ENCODE measurements at places on chromosomes 11 and 22. TPM values are rescaled to one million over a fixed set of nuclear protein-coding genes. Genes with fewer than 3 reads are reported as not detected.

The FGF3 gene
- total RNA-seq, result not detected

The PGGHG gene
- 487 TPM for total RNA-seq

The ZNF214 gene
- not detected for total RNA-seq

The ELF5 gene
- not detected for total RNA-seq

The RCOR2 gene
- total RNA-seq, result 0.55 TPM

The GRM5 gene
- not detected for total RNA-seq

The KRTAP5-9 gene
- not detected for total RNA-seq

The P4HA3 gene
- total RNA-seq, result not detected

The MTA2 gene
- 249 TPM for total RNA-seq

The DAGLA gene
- total RNA-seq, result not detected

The MUC5AC gene
- total RNA-seq, result not detected

The LDLRAD3 gene
- total RNA-seq, result not detected

All from activated CD8-positive, alpha-beta T cell treated with anti-CD3 and anti-CD28 coated beads, Interleukin-2, amount 10 ng/mL, durations not matched to agents 7 days and 5 days (primary cell).